Fibroblast of the conjunctiva (primary cell): ENCODE measurements at places on chromosomes 2 and 18.

- no peak for DNase-seq
Observed at GRCh38 chr2:228094377-228094921, 87.0 kb downstream of the SPHKAP start.

DNA sequence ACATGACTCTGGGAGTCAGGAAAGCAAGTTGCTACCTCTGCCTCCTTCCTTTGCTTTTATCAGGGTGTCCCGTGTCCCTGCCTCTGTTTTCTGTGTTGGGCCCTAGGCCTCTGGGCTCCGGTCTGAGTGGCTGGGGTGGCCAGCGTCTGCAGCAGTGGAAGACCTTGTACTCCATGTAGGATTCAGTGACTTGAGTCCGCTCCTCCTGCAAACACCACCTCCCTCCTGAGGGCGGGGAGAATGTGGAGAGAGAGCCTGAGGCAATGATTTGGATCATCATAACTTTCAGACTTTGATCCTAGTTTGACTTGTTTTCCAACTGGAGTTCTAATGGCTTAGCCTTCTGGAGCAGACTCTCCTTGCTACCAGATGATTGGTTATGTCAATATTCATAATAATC, 30.8 kb downstream of the ATP6V1C2 start:
- no peak for DNase-seq

GRCh38 chr18:10488017-10488416, 33.6 kb downstream of the APCDD1 start:
- no peak for DNase-seq

- DNase-seq: no peak
Observed at GRCh38 chr18:55268628-55269275, 309.5 kb upstream of the CCDC68 start.

DNA sequence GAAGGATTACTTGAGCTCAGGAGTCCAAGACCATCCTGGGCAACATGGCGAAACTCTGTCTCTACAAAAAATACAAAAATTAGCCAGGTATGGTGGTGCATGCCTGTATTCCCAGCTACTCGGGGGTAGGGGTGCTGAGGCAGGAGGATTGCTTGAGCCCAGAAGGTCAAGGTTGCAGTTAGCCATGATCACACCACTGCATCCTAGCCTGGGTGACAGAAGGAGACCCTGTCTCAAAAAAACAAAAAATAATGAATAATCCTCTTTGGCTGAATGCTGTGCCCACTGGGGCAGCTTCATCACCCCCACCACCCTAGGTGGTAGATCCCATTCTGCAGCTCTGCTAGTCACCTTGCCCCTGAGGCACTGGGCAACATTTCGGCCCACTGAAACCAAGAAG, 109.4 kb downstream of the ZFP36L2 start:
- DNase-seq: no peak

DNA sequence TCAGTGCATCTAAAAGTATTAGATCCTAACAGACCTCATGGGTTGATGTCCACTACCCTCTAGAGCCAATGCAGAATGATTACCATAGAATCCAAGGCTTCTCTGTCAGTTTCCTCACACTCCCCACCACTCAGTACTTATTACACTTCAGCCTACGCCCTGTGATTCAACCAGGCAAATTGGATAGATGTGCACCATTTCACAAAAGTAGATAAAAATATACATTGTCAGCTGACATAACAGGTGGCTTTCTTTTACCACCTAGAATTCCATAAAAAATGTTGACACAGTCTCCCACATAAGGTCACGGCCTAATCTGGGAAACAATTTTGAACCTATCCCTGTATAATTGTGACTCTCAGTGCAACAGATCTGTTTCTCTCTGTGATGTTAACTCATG, 144.9 kb downstream of the CERS6 start:
- DNase-seq: no peak

- DNase-seq: no peak
Observed at GRCh38 chr2:29797916-29798315, 123.5 kb downstream of the ALK start.

DNA sequence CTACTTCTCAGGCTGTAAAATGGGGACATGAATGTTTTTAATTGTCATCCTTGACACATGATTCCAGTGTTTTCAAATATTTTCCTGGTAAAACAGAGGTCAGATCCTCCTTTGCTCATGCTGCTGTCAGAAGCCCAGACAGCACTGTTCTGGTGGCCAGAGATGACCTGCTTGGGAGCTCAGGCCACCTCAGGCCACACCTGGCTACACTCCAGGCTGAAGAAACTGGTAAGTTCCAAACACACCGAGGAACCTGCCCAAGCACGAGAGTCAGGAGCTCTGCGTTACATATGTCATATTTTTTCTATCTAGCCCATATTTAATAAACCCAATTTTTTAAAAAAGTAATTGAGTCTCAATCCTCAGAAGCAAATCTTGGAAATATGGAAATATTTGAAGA, 47.9 kb downstream of the FECH start:
- no peak for DNase-seq

DNA sequence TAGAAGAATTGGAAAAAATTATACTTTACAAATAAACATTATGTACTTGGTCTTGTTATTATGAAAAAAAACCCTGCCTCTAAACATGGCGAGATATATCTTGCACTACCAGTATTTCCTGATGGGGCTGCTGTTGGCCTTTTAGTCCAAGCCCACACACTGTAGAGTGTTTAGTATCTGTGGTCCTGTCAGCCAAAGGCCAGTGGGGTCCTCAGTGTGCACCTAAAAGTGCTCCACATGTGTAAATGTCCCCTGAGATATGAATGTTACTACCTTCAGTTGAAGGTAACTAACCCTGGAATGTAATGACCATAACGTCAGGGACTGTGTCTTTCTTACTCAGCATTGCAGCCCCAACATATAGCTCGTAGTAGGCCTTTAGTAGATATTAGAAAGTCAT, 71.1 kb upstream of the HK2 start:
- no peak for DNase-seq

- DNase-seq: no peak
Observed at GRCh38 chr2:211534632-211535031, 978.2 kb downstream of the CPS1 start.

- no peak for DNase-seq
Observed at GRCh38 chr2:19786408-19787058, 115.2 kb downstream of the TTC32 start.

GRCh38 chr18:76558881-76559667, 64.0 kb upstream of the ZNF516 start:
- DNase-seq: no peak

DNA sequence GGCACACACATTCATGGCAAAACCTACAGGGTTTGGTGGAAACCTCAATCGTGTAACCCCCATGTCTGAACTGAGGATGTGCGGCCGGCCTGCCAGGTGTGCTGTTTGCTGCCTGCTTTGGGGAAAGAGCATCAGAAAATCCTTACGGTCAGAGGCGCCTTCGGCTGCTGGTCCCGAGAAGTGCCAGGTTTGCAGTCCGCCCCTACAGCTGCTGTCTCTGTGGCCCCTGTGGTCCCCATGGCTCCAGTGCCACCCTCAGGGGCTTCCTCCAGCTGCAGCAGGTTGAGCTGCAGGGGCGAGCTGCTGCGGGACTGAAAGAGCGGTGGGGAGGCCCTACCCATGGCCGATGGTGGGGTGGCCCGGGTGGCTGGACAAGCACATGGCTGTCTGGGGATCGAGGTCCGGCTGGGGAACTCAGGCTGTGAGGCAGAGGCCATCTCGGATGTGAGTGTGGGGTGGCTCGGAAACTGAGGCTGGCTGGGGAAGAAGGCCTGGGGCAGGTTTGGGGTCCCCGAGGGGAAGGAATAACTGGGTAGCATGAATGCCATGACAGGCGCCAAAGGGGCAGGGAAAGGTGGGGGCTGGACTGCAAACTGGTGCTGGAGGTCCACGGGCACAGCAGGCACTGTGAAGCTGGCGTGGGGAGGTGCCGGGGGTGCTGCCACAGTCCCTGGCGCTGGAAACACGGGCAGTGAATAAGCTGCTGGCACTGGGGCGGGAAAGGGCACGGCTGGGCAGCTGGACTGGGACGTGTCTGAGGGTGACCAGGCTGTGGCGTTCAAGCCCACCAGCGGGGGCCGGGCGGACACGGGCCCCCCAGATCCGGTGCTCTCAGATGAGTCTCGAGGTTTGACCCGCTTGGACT, 13.2 kb upstream of the HES6 start:
- no peak for DNase-seq
